Fibroblast of the aortic adventitia (primary cell): ENCODE measurements at places on chromosomes 1 and 21.
A peak's percentile ranks its signal among the peaks of the same experiment; 100 is the strongest.

DNA sequence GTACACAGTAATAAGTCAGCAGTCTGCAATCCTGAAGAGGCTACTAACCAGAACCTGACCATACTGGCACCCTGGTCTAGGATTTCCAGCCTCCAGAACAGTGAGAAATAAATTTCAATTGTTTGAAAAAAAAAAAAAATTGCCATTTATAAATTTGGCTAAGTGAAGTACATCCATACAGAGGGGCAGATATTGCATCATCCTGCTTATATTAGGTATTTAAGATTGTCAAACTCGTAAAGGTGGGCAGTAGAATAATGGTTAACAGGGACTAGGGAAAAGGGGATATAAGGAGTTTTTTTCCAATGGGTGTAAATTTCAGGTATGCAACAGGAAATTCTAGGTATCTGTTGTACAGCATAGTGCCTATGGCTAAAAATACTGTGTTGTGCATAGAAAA is 1250.9 kb downstream of the BRINP3 start:
- DNase-seq = no peak

GRCh38 chr1:160197231-160197630 is 6.9 kb downstream of the CASQ1 start:
- no peak for DNase-seq

DNA sequence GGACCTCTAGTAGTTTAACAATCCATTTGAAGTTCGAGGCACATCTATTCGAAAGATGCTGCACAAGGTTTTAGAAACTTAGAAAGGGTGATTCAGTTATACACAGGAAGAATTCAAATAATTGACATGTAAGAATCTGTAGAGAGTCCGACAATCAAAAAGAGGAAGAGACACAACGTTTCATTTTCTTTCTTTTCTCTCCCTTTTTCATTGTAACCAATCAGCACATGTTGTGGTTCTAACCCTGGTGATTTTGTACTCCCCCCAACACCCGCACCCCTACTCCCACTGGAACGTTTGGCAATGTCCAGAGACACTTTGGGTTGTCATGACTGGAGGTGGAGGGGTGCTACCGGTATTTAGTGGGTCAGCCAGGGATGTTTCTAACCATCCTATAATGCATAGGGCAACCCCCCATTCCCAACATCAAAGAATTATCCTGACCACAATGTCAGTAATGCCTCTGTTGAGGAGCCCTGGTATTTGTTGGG is 4.9 kb downstream of the TGFB2 start:
- DNase-seq = no peak

DNA sequence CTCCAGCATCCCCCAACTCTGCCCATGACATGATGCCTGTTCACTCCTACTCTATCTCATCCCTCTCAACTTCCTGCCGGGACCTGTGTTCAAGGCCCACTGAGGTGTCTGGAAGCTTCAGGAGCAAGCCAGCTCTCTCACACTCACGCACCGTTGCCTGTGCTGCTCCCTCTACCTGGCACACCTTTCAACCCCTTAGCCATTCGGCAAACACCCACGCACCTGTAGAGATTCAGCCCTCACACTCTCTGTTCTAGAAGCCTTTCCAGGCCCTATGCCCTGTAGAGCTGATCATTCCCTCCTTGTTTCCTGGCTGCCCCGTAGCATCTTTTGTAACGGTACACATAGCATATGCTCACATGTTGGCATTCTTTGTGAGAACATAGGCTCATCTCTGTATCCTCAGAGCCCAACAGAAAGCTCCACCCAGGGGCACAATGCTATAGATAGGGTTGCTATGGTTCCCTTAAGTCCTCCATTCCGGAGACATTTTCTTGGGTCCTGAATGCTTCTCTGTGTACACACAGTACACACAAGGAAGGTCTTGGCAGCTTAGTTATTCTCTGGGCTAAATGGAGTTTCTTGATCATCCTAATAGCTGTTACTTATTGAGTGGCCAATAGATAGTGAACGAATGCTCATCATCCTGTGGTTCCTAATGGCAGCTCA is 1.3 kb downstream of the C8B start:
- DNase-seq = no peak

GRCh38 chr21:44999972-45000636 is 60.3 kb downstream of the SLX9 start:
- no peak for DNase-seq

DNA sequence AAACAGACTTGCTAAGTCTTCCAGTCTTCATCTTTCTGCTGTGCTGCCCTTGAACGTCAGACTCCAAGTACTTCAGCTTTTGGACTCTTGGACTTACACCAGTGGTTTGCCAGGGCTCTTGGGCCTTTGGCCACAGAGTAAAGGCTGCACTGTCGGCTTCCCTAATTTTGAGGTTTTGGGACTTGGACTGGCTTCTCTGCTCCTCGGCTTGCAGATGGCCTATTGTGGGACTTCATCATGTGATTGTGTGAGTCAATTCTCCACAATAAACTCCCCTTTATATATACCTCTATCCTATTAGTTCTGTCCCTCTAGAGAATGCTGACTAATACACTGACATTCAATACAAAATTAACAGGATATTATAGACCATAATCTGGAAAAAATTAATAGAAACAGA is 628.1 kb downstream of the PLPP3 start:
- peak; percentile 69 for DNase-seq

DNA sequence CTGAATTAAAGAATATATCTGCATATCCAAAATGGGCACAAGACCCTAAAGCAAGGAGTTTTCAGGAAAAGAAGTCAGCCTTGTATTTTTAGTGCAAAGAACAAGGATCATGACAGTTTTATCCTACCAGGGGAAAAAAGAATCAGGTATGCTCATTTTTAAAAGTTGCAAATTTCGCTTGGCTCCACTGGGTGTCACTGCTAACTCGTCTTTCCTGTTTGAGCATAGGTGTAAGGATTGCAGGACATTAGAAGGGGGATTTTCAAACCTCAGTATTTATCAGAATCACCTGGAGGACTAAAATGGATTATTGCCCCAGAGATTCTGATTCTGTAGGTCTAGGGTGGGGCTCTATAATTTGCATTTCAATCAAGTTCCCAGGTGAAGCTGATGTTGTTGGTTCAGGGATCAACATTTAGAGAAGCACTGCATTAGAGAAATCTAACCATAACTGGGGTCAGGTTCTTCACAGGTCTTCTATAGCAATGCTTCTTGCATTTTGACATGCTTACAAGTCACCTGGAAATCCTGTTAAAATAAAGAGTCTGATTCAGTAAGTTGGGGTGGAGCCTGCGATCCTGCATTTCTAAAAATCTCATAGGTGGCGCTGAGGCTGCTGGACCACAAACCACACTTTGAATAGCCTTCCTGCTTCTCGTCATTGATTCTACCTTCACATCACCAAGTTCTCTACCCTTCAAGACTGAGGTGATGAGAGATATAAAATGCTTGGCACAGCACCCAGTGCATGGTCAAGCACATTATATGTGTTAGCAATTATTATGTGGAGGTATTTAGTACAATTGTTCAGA is 39.6 kb downstream of the NUF2 start:
- DNase-seq = peak; percentile 18

DNA sequence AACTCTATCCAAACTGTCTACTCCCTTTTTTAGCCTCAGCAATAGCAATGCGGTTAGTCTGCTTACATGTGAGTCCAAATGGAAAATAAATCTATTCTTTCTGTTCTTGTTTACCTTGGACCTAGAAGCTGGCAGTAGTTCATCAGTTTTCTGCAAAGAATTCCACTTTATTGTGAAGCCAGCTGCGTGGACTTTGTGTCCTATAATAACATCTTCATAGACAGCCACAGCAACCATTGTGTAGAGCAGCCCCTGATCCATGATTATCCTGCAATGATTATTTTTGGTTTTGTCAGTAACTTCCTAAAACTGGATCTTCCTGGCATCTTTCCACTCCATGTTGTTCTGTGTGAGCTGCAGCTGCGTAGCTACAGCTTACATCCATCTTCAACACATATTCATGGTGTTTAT is 408.7 kb downstream of the NUF2 start:
- peak; percentile 82 for DNase-seq

- DNase-seq = peak; percentile 11
These were observed 215.8 kb downstream of the COL24A1 start for GRCh38 chr1:85940656-85941306.

- peak; percentile 2 for DNase-seq
These were observed 92.1 kb downstream of the WDR3 start for GRCh38 chr1:118021668-118022067.

DNA sequence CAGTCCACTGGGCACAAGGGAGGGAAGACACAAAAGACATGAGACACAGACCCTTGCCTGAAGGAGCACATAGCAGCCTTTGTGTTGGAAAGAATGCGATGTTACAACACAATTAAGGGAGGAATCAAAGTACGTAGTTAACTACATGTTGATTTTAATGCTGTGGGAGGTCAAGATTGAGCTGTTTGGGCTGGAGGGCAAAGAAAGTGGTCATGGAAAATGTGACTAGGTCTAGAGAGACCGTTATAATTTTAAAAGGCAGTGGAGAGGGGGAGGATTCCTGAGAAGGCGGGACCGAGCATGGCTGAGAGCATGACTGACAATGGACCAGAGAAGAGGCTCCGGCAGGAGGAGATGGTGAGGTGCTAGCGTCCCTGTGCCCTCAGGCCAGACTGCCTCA is 111.8 kb upstream of the ATP1A1 start:
- no peak for DNase-seq

- DNase-seq = no peak
These were observed 19.3 kb upstream of the FOXO6 start for GRCh38 chr1:41341772-41342562.

DNA sequence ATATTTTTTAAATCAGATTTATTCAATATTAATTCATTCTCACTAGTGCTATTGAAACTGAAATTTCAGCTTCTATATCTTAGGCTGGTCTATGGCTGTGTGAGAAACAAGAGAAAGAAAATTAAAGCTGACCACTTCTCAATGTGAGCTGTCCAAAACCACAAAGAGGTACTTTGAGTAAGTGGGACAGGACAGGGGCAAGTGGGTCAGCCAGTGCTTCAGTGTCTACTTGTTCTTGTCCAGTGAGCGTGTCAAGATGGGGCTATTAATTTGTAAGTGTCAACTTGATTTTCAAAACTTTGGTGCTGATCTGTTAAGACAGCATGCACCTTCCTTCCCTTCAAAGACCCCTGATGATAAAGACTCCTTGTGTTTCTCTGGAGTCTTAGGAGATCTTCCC is 533.9 kb downstream of the PLPP3 start:
- no peak for DNase-seq

- DNase-seq = peak; percentile 71
These were observed 425.4 kb downstream of the ADGRL2 start for GRCh38 chr1:82226186-82226505.

GRCh38 chr1:187853505-187853904 is 1024.8 kb downstream of the PLA2G4A start:
- DNase-seq = no peak

- DNase-seq = peak; percentile 2
These were observed 7.6 kb downstream of the CYP4B1 start for GRCh38 chr1:46806196-46807020.

GRCh38 chr1:25090707-25091422 is 141.4 kb downstream of the SYF2 start:
- DNase-seq = no peak

DNA sequence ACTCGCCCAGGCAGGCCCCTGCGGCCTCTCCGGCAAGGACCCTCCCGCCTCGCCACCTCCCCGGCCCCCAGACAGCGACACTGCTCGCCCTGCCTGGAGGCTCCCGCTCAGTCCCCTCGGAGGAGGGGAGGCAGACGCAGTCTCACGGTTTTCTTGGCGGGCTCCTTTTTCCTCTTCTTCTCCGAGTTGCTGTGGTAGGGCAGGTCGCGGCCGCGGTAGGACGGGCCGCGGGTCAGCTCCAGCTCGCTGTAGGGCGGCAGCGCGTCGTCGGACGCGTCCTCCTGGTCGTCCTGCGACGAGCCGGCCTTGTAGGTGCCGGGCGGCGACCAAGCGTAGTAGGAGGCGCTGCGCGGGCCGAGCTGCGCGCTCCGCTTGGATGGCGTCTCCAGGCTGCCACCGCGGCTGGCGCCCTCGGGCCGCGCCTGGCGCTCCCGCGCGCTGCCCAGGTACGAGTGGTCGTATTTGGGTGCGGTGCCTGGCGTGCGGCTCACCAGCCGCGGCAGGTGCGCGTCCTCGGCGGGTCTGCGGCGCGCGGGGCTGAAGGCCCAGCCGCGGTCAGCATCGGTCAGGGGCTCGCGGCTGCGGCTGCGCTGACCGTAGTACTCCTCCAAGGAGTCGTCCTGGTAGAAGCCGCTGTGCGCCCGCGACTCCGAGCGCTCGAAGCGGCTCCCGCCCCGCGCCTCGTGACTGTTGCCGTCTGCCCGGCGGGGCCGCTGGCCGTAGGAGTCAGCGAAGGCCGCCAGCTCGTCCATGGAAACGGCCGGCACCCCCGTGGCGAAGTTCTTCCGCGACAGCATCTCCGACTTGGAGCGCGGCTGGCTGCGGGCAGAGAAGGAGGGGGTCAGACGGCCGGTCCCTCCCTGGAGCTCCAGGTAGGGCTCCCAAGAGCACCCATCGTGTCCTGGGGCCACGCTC is 44.8 kb upstream of the TADA1 start:
- no peak for DNase-seq

DNA sequence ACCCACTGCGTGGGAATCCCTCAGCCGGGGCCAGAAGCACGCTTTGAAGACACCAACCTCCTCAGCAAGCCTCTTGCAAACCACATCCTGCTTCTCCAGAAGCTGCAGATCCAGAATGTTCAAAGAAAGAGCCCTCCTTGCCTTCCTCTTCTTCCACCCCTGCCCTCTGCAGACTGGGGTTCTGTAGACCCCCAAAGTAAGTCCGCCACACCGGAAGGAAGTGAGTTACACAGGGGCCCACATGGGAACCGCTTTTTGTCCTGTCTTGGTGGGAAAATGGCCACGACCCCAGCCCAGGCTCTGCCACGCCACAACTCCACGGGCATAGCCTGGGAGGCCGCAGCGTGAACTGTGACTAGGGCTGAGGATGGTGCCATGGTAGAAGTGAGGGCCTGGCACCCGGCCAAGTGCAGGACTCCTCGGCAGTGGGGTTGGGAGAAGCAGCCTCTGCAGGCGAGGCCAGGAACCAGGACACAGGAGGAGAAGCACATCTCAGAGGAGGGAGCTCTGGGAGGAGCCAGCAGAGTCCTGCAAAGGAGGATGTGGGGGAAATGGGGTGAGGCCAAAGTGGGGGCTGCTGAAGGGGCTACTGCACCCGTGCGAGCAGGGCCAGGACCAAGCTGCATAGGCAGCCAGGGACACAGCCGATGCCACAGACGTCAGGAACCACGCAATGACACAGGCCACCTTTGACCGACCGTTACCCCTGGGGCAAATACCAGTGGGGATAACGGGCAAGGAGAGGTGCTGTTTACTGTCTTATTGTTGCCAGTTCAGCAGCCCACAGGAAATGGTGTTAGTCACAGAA is 30.9 kb downstream of the PDE9A start:
- no peak for DNase-seq

GRCh38 chr1:207815913-207816291 is 64.0 kb downstream of the CD46 start:
- DNase-seq = no peak
